ENCODE measurements at places on chromosomes 12 and 14.

DNA sequence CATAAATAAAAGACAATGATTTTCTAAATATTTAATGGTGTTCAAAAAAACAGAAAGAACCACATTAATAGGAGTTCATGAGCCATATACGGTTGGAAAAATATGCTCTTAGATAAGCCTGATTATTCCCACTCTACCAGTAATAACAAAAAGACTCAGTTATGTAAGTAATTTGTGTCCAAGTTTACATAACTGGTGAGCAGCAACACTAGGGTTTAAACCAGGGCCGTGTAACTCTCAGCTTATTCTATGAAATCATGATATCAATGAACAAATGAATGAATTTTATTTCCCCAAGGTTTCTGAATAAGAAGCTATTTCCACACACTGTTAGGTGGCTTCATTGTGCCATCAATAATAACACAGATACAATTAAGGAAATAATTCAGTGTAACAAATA is 98.3 kb downstream of the GARIN6 start:
- no peak for DNase-seq

DNA sequence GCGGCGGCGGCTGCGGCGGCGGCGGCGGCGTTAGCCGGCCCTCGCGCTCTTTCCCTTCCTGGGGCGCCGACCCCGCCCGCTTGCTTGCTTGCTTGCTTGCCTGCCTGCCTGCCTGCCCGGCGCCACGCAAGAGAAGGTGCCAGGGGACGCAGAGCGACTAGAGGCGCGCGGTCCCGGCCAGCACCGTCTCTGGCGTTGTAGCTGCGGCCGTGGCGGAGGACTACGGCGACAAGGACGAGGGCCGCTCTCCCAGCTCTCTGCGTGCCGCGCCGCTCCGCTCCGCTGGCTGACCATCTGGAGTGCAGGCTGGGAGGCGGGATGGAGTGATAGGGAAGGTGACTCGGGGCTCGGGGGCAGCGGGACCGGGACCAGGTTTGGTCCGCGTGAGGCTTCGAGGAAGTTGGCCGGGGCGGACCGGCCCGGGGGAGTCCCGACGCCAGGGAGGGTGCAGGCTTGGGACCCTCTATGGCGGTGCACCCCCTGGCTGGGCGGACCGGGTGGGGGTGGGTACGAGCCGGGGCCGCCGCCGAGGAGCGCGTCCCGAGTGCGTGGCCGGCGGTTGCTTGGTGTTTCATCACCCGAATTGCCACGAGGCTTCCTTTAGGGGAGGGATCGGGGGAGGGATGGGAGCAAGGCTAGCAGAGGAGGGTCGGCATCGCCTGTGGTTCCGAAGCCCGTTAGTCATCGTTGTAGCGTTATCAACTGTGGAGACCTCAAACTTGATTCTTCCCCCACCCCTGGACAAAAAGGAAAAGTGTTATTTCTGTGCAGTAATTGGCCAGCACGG is 471 bp downstream of the XPOT start:
- DNase-seq: peak; percentile 69

- DNase-seq: no peak
Measured at GRCh38 chr12:107955966-107956643, 173.0 kb upstream of the WSCD2 start.

- no peak for DNase-seq
Measured at GRCh38 chr14:32635061-32635719, 303.5 kb upstream of the NPAS3 start.

DNA sequence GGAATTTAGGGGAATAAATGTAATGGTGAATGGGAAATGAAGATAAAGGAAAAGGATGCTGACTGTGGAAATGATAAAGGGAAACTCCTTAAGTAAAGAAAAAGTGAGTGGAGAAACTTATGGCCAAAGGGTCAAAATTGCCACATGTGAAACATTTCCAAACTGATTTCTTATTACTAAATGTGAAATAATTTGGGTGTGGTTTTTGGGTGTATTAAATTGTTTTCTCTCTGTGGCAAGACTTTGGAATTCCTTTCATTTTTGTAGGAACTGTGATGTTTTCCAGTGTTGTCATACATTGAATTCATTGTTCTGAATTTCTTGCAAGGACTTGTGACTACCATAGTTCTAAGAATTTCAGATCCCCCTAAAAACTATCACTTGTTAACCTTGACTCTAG is 1891.5 kb upstream of the SEL1L start:
- DNase-seq: peak; percentile 42

DNA sequence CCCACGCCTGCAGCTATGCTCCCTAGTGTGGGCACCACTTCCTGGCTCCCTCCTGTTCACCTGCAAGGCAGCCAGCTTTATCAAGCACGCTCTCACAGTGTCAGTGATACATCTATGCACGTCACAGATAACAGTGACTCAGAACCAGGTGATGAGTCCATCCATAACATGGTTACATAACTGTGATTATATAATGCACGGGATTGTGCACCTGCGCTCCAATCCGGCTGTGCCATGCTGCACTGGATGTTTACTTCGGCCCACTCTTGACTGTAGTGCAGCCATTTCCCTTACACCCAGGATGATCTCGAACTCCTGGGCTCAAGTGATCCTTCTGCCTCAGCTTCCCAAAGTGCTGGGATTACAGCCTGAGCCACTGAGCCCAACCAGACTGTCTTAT is 38.4 kb upstream of the CEP83 start:
- DNase-seq: no peak

GRCh38 chr12:16163901-16164300 is 113.6 kb downstream of the SLC15A5 start:
- DNase-seq: no peak

DNA sequence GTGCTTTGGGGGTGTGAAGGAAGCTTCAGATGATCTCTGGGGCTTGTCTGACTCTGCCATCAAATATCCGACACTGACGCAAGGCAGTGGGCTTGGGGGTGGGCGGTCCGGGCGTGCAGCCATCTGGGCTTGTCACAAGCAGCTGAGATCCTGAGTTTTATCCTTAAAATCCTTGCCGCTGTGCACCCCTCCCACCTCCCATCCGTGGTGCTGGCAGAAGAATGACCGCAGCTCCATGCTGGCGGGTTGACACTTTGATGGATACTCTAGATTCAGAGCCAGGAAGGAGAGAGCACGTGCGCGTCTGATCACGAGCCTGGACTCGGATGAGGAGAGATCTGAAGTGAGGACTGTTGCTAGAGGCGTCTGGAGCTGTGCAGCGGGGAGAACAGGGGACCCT is 3.0 kb downstream of the ZFYVE21 start:
- DNase-seq: no peak

- peak; percentile 79 for DNase-seq
Measured at GRCh38 chr12:2268471-2269286, 215.9 kb downstream of the CACNA1C start.

GRCh38 chr14:64625386-64626232 is 75.8 kb downstream of the PPP1R36 start:
- DNase-seq: no peak

Measured in GM04504 (cell line).